Cardiac fibroblast (primary cell): ENCODE measurements at places on chromosomes 3 and 15.

DNA sequence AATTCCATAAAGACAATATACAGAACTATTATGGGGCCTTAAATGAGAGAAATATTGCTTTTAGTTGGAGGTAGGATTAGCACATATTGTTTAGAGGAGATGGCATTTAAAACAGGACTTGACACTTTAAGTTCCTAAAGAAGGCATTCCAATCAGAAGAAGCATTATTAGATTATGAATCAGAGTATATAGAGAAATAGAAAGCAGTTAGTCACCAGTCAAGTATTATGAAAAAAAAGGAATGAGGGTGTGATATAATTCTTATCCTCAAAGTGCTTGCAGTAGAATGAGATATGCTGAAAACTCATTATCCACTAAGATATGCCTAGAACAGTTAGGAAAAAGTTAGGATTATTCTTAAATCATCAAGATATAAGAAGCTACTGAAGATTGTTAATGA lies 456.2 kb downstream of the ZNF385D start:
- peak; percentile 64 for DNase-seq

GRCh38 chr3:176839901-176840300 lies 357.4 kb downstream of the TBL1XR1 start:
- no peak for DNase-seq

DNA sequence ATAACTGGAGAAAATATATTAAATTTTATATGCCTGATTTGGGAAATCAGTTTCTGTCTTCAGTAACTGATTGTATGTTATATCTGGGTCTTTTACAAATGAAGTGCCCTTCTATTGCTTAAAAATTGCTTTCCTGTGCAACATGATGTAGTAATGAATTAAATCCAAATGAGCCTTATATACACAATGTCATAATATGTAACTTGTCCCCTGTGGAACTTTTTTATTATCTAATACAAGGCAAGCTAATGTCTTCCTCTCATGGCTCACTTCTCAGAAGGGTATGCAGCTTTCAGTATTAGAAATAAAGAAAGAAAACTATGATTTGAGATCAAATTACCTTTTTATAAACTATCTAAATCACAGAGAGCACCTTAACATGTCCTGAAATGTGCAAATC lies 248.9 kb downstream of the NAALADL2 start:
- DNase-seq: no peak

DNA sequence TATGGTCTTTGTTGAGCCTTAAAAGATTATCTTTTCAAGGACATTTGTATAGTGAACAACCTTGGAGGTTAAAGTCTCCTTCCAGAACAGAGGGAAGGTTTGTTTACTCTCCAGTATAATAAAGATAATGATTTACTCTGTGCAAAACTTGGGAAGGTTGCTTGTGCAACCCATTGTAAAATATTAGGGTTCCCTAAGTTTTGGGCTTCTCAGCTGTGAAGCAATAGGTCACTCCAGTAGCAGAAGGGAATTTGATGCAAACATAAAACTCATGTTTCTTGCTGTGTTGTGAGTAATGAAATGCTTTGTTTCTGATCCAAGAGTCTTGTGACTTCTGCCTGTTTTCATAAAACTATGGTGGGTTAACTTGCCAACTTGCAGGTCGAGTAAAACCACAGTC lies 177.5 kb downstream of the SUCNR1 start:
- peak; percentile 38 for DNase-seq

DNA sequence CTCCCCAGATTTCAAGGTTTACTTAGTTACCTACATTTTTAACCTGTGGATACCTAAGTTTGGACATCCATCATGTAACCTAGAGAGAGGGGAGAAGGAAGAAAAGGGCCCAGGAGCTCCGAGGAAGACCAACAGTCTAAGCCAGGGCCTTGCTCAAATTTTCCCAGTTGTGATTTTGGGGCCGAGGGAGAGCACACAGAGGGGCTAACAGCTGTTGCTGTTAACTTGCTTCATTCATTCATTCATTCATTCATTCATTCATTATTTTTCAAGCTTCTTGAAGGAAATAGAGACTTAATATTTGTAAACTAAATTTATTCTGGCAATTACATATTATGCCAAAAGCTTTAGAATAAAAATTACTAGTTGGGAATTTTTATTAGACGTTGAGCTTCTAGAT lies 22.9 kb downstream of the SYNM start:
- no peak for DNase-seq

- no peak for DNase-seq
Observed at GRCh38 chr15:74788683-74789151, 6.8 kb downstream of the CSK start.

DNA sequence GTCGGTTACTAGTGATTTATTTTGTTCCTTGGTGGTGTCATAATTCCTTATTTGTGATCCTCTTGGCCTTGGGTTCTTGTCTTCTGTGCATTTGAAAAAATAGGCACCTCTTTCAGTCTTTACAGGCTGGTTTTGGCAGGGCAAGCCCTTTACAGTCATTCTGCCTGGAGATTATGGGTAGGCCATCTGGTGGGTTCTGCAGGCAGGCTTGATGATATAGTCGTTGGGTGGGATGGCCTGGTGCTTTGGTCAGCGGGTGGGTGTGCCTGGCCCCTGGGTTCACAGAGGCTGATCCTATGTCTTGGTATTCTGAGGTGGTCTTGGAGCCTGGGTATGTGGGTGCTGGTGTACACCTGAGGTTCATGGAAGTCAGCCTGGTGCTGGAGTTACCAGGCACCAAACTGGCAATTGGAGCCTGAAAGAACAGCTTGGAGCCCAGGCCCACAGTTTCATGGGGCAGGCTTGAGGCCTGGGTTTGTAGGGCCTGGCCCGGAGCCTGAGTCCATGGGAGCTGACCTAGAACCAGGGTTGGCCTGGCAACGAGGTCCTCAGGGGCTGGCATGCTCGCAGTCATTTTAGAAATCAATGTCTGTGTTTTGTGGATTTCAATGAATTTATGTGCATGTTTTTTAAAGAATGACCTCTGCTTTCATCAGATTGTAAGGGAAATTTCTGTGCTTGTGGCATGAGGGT lies 63.3 kb downstream of the DOCK3 start:
- no peak for DNase-seq

DNA sequence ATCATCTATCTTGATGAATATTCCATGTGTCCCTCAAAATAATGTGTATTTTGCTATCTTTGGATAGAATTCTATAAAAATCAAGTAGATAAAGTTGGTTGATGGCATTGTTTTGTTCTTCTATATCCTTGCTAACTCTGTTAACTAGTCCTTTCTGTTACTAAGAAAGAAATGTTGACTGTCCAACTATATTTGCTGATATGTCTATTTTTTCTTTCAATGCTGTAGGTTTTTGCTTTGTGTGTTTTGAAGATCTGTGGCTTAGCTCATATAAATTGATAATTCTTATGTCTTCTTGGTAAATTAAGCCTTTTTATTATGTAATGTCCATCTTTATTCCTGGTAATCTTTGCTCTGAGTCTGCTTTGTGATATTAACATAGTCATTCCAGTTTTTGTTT lies 70.9 kb downstream of the SUCNR1 start:
- no peak for DNase-seq

- DNase-seq: no peak
Observed at GRCh38 chr15:84840255-84840654, 23.1 kb downstream of the ALPK3 start.

DNA sequence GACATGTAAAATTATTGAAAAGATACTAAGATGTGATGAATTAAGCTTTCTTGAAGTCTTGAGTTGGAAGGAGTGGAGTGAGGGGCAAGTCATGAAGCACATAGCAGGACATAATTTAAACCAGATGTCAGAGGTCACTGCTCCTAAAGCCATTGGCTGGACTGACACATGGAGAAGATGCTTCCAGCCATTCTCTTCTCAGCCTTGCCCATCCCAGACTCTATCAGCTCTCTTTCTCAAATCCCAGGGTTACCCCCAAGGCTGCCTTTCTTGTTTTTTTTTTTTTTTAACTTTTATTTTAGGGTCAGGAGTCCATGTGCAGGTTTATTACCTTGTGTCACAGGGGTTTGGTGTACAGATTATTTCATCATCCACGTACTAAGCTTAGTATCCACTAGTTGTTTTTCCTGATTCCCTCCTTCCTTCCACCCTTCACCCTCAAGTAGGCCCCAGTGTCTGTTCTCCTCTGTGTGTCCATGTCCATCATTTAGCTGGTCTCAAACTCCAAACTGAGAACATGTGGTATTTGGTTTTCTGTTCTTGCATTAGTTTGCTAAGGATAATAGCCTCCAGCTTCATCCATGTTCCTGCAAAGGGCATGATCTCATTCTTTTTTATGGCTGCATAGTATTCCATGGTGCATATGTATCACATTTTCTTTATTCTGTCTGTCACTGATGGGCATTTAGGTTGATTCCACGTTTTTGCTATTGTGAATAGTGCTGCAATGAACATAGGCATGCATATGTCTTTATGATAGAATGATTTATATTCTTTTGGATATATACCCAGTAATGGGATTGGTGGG lies 18.9 kb downstream of the XIRP1 start:
- no peak for DNase-seq

DNA sequence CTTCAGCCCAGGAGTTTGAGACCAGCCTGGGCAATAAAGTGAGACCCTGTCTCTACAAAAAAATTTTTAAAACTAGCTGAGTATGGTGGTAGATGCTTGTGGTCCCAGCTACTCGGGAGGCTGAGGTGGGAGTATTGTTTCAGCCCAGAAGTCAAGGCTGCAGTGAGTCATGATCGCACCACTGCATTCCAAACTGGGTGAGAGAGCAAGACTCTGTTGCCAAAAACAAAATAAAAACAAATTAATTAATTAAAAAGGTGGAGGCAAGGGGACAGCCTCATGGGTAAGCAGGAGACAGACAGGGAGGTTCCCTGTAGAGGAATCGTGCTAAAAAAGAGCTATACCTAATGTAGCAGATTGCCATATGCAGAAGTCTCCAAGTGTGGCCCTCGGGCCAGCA lies 12.6 kb downstream of the HAPLN3 start:
- DNase-seq: peak; percentile 61

DNA sequence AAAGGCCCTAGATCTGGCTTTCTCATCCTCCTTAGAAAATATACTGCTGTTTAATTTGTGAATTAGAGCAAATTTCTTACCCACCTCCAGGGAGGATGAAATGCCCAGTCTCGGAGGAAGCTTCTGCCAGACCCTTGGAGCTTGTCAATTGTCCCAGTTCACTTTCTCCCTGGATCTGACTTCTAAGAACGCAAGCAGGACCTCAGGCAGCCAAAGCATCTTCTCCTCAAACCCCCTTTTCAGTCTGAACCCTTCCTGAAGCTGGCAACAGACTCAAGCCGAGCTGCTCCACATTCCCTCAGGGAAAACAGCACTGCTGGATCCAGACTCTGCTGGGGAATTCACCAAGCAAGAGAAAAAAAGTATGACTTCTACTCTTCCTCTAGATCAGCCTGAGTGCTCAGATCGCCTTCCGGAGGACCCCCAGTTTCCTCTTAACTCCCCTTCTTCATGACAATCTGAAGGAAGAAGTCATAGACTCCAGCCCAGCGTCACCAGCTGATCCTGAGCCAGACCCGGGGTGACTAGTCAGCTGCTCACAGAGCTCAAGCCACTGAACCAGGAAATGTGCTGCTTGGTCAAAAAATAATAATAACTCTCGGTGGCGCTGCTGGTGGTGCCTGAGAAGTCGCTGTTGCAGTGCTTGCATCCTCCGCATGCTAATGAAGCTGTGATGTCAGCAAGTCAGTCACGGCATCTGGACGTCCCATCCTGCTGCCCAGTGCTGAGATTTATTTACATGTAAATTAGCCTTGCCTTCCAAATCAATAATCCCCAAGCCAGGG lies at the start of gene PRICKLE2:
PRICKLE2 (minus strand) TSS at position 641 of the 785 bp plus-strand sequence. CDS start 26,539 bp downstream, outside the sequence.
- DNase-seq: peak; percentile 91

DNA sequence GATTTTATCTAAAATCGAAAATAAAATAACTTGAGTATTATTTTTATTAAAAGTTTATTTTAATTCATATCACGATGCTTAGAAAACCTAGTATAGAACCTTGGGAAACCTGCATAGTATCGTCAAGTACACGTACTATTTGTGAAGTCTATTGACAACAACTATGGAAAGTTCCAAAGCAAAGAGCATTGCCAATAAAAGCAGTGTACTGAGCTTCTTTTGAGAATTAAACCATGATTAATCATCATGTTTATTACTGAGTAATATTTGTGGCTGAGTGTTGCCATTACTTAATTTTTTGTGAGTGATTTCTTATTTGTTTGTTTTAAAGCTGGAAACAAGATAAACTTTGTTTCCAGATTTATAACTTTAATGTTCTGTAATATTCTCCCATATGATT lies 674.1 kb downstream of the CADM2 start:
- DNase-seq: no peak

DNA sequence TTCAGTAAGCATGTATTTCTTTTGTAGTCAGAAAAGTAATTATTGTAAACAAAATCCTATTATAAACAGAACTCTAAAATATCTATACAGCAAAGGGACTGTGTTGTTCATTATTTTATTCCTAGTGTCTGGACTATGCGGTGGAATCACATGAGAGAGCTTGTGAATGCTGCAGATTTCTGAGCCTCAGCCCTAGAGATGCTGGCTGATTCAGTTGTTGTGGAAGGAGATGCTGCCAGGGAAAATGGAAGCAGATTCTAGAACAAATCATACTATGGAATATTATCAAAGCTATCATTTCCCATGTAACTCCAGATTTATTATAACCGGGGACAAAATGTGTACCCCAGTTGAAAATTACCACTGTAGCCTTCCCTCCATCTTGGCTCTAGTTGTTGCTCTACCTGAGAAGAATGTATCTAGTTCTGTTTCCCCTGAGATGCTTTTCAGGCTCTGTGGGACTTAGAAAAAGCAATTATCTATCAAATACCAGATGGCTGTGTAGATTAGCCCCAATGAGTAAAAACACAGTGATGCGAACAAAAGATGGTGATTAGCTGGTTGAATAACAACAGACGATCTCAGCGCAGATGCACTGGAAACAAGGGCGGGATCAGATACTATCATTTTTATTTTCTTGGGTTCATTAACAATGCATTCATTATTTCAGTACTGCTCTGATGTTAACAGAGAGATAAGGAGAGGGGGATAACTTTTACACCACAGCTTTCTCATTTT lies 131.3 kb downstream of the TMEM108 start:
- DNase-seq: no peak

DNA sequence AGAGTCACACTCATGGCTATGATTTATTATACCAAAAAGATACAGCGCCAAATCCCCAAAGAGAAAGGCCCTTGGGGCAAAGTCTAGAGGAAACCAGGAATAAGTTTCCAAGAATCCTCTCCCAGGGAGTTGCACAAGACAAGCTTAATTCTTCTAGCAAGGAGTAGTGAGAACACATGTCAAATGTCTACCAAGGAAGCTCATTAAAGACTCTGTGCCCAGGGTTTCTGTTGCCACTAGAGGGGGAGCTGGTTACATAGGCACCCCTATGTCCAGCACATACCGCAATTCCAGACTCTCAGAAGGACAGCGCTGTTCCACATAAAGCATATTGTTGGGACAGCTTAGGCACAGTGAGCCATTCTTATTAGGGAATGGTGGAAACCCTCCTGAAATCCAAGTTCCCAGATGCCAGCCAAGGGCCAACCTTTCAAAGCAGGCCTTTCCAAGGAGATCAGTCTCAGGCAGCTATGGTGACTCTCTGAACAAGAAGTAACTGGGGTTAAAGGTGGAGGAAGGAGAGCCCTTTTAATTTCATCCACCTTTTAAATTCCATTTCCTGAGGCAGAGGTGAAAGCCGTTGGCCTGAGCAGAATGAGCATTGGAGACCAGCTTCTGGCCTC lies 194.2 kb downstream of the UACA start:
- DNase-seq: peak; percentile 83

- DNase-seq: no peak
Observed at GRCh38 chr3:192861972-192862371, 55.7 kb downstream of the MB21D2 start.

GRCh38 chr15:88911766-88912118 lies 1.4 kb downstream of the MFGE8 start:
- DNase-seq: peak; percentile 48

GRCh38 chr3:39937874-39938273 lies 128.5 kb downstream of the MYRIP start:
- DNase-seq: no peak

GRCh38 chr15:88894819-88895767 lies at the start of gene HAPLN3:
Gene HAPLN3 (minus strand): TSS chr15:88895544. CDS start chr15:88887298, 8,246 bp downstream.
- peak; percentile 52 for DNase-seq
